ENCODE measurements at places on chromosomes 12 and 14.

GRCh38 chr14:44271637-44272036, 235.4 kb downstream of the FSCB start:
- no peaks in the 10 kb centered on the region for H3K4me1 ChIP-seq
- no peak for DNase-seq
- no peaks in the 10 kb centered on the region for H3K27me3 ChIP-seq
- H3K36me3 ChIP-seq = no peaks in the 10 kb centered on the region

DNA sequence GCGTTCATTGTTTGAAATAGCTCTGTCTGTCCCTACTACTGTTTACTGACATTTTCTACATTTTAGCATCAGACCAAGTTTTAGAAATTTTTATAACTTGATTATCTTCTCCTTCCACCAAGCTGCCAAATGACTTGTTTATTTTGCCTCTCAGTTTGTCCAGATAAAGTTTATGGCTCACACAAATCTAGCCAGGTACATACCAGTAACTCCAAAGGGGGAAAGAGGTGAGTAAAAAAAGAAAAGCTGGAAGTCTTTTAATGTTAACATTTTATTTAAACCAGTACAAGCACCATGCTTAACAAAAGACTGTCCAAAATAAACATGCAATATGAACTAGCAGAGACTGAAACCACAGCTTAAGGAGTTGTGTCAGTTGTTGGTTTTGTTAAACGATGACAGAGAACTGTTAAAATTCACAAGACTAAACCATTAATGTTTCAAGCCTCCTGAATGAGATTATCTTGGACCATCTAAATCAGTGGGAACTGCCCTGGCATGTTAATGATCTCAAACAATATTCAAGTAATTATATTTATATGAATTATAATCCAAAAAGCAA, 14.5 kb downstream of the GMFB start:
- H3K27me3 ChIP-seq = no peaks in the 10 kb centered on the region
- peaks cover 11% of the 10 kb centered on the region for H3K36me3 ChIP-seq
- H3K4me1 ChIP-seq = peaks cover 21% of the 10 kb centered on the region
- H3K4me3 ChIP-seq = no peak overlapping the region
- H3K27ac ChIP-seq = no peak overlapping the region

- no peak overlapping the region for H3K27ac ChIP-seq
- no peak for DNase-seq
- H3K36me3 ChIP-seq = no peaks in the 10 kb centered on the region
Observed at GRCh38 chr14:101408077-101408831, 153.0 kb upstream of the DIO3 start.

GRCh38 chr12:94962670-94963069, 40.8 kb downstream of the NDUFA12 start:
- no peaks in the 10 kb centered on the region for H3K36me3 ChIP-seq
- H3K27me3 ChIP-seq = no peaks in the 10 kb centered on the region
- H3K4me3 ChIP-seq = no peak overlapping the region
- DNase-seq = no peak

DNA sequence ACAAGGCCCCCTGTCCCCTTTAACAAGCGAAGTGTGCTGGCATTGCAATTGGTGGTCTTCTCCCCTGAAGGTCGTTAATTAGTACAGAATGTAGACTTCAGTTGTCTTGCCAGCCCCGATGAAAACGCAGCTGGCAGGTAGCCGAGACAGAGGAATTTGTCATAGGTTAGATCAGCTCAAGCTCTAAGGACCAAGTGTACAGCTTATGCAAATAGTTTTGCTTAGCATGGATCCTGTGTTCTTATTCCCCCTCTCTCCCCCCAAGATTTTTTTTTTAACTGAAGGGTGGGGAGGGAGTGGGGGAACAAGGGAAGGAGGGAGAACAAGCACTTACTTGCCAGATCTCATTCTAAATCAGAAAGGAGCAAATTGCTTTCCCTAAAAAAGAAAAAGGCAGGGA, 58.6 kb upstream of the PARP11 start:
- no peaks in the 10 kb centered on the region for H3K27me3 ChIP-seq
- H3K27ac ChIP-seq = no peak overlapping the region
- peaks cover 8% of the 10 kb centered on the region for H3K4me1 ChIP-seq
- no peak for DNase-seq
- H3K36me3 ChIP-seq = no peaks in the 10 kb centered on the region

- no peaks in the 10 kb centered on the region for H3K27me3 ChIP-seq
- no peak for DNase-seq
- no peaks in the 10 kb centered on the region for H3K36me3 ChIP-seq
- H3K4me1 ChIP-seq = peaks cover 33% of the 10 kb centered on the region
- no peak overlapping the region for H3K27ac ChIP-seq
Observed at GRCh38 chr14:73780391-73780790, 66.2 kb upstream of the PNMA1 start.

DNA sequence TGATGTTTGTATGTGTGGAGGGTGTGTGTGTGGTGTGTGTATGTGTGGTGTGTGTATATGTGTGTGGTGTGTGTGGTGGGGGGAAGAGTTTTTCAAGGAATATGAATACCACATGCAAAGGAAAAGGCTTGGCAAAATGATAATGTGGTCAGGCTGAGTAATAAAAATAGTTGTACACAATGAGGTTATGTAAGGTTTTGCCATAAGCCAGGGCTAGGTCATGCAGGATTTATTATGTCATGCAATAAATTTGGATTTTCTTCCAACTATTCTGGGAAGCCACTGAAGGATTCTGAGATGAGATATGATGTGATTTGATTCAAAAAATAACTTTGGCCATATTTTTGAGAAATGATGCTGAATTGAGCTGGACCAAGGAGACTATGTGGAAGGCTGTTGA, 1191.6 kb upstream of the SEL1L start:
- no peaks in the 10 kb centered on the region for H3K27me3 ChIP-seq
- no peaks in the 10 kb centered on the region for H3K4me1 ChIP-seq
- DNase-seq = peak; percentile 50
- H3K27ac ChIP-seq = no peak overlapping the region

GRCh38 chr14:24381363-24382063, 13.5 kb downstream of the NFATC4 start:
- no peak overlapping the region for H3K4me3 ChIP-seq
- H3K4me1 ChIP-seq = no peaks in the 10 kb centered on the region
- no peaks in the 10 kb centered on the region for H3K27me3 ChIP-seq
- no peaks in the 10 kb centered on the region for H3K36me3 ChIP-seq
- no peak for DNase-seq

- H3K4me3 ChIP-seq = no peak overlapping the region
- peaks cover 19% of the 10 kb centered on the region for H3K4me1 ChIP-seq
- no peaks in the 10 kb centered on the region for H3K27me3 ChIP-seq
- H3K36me3 ChIP-seq = no peaks in the 10 kb centered on the region
Observed at GRCh38 chr12:92771001-92771400, 68.2 kb downstream of the PLEKHG7 start.

DNA sequence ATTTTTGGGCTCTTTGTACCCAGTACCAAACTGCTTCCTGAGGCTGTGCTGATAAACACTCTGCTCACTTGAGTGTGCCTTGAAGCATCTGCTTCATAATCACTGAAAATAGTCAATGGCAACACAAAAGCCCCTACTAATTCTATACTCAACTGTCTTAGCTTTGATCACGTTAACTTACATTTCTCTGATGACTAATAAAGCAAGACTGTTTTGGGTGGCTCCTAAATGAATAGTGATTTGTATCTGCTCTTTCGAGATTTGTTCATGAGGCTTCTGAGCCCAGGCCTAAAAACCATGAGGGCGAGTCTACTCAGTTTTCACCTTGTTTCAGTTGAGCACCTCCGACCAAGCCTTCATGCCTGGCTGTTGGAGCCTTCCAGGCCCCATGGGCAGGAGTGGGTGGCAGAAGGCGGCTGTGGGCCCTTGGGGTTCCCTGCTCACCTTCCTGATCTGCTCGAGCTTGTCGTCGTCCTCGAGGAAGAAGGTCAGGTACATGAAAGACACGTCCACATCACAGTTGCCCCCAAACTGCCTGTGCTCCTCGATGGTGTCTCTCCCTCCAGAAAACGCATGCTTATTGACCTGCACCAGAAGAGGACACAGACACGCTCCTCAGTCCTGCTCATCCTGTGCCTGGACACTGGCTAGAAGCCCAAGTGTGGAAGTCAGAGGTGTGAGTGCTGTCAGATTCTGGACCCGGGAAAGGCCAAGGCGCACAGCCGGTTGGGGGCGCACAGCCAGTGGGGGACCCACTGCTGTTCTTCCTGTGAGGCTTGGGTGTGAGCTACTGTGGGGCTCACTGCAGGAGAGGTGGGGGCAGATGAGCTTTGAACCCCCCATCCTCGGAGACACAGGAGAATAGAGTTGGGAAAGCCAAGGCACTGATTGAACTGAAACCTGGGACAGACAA, 13.7 kb downstream of the SLC25A47 start:
- DNase-seq = no peak
- no peaks in the 10 kb centered on the region for H3K36me3 ChIP-seq
- H3K27me3 ChIP-seq = no peaks in the 10 kb centered on the region
- no peak overlapping the region for H3K4me3 ChIP-seq

GRCh38 chr12:119791453-119791852, 85.7 kb downstream of the CIT start:
- no peak overlapping the region for H3K4me3 ChIP-seq
- H3K4me1 ChIP-seq = no peaks in the 10 kb centered on the region
- no peak for DNase-seq
- no peaks in the 10 kb centered on the region for H3K36me3 ChIP-seq
- no peak overlapping the region for H3K27ac ChIP-seq

DNA sequence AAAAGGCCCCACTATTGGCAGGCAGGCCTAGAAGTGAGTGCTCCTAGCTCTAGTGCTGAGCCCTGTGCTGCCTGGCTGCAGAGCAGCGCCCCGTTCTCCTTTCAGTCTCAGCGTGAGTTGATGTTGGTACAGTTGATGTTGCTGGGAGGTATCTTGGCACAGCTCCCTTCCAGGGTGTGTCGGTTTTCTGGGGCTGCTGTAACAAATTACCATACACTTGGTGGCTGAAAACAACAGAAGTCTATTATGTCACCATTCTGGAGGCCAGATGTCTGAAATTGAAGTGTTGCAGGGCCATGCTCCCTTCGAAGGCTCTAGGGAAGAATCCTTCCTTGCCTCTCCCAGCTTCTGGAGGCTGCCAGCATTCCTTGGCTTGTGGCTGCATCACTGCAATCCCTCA, 151.4 kb downstream of the TSPAN9 start:
- no peaks in the 10 kb centered on the region for H3K36me3 ChIP-seq
- H3K4me3 ChIP-seq = no peak overlapping the region
- no peaks in the 10 kb centered on the region for H3K27me3 ChIP-seq
- no peak for DNase-seq
- H3K27ac ChIP-seq = no peak overlapping the region

Measured in cardiac muscle cell (in vitro differentiated cells and primary cell).